ENCODE measurements at places on chromosomes 7 and 10. TPM values are rescaled to one million over a fixed set of nuclear protein-coding genes. Genes with fewer than 3 reads are reported as not detected.

The CPA1 gene
- not detected for total RNA-seq

The CHRM2 gene
- 1.1 TPM for total RNA-seq

The DPCD gene
- total RNA-seq = 2.2 TPM

The PALD1 gene
- 0.83 TPM for total RNA-seq

DNA sequence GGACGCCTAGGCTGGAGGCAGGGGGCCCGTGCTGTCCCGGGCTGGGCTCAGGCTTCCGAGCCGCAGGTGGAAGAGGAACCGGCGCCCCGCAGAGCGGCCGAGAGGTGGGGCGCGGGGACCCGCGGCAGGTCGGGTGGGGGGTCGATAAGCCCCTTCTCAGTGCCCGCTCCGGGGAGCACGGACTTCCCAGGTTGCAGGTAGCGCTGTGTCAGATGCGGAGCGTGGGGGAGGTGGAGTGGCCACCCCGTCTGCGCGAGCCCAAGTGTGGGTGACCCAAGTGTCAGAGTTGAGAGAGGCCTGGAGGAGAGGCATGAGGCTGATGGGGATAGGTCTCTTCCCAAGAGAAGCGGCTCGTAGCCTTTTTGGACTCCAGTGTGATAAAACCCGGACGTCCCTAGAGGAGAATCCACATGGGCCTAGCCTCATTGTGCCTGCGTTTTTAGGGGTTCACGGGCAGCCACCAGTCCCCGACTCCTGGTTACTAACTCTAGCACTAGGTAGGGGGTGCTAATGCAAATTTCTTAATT lies 580 bp downstream of the EEPD1 start:
- H3K4me1 ChIP-seq = peaks cover 47% of the 10 kb centered on the region
- peak overlapping the region; percentile 83 for H3K4me3 ChIP-seq
- peak overlapping the region; percentile 84 for H3K27ac ChIP-seq
- peak; percentile 69 for DNase-seq
- no peaks in the 10 kb centered on the region for H3K27me3 ChIP-seq

DNA sequence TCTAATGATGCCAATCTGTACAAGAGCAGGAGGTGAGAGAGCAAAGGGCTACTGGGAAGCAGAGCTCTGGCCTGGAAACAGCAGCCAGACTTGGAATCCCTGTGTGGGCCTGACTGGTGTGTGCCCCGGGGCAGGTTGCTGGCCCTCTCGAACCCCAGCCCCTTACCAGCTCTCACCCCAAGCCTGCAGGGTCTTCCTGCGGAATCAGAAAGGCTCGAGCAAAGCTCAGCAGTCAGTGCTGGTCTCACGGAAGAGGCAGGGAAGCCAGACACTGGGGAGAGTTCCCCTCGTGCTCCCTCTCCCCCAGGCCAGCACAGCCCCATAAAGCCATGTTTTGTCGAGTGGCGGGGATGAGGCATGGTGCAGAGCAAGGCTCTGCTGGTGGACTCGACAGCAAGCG lies 50.1 kb downstream of the POLR3A start:
- peaks cover 73% of the 10 kb centered on the region for H3K36me3 ChIP-seq
- no peaks in the 10 kb centered on the region for H3K27me3 ChIP-seq
- no peak for DNase-seq
- H3K4me1 ChIP-seq = no peaks in the 10 kb centered on the region
- H3K27ac ChIP-seq = no peak overlapping the region

- H3K27ac ChIP-seq = no peak overlapping the region
- H3K4me3 ChIP-seq = no peak overlapping the region
- no peak for DNase-seq
Observed at GRCh38 chr7:36441344-36442022, 51.8 kb downstream of the ANLN start.

GRCh38 chr7:16604054-16604453 lies 41.5 kb downstream of the ANKMY2 start:
- peaks cover 10% of the 10 kb centered on the region for H3K36me3 ChIP-seq
- H3K27me3 ChIP-seq = no peaks in the 10 kb centered on the region
- DNase-seq = no peak
- H3K27ac ChIP-seq = no peak overlapping the region

DNA sequence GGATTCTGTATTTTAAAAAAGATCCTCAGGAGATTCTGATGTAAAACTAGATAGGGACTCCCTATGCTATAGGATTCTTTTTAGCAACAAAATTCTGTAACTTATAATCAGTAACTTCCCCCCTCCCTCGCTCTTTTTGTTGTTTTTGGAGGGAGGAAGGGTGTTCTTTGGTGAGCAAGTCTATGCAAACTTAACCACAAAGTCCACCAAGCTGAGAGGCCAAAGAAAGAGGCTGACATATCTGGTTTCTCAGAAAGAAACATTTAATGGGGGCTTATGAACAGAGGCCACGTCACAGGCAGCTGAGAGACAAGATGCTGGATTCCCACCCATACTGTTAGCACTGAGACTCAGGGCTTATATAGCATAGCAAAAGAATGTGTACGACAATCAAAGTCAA lies 14.3 kb upstream of the ABCB5 start:
- H3K4me1 ChIP-seq = no peaks in the 10 kb centered on the region
- no peaks in the 10 kb centered on the region for H3K27me3 ChIP-seq
- H3K4me3 ChIP-seq = no peak overlapping the region
- no peak for DNase-seq
- no peaks in the 10 kb centered on the region for H3K36me3 ChIP-seq

DNA sequence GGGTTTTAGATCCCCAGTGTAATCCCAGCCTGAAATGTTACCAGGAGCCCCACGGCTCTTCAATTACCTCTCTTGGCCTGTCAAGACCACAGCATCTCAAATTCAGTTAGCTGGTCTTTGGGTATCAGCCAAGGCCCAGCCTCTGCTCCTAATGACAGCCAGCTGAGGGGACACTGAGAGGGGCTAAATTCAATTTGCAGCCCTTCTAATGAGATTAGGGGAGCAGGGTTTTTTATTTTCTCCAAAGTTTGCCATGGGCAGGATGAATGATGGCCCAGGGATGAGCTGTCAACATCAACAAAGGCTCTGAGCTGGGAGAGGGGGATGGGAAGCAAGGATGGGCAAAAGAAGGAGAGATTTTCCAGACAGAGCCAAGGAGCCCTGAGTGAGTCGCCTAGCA lies 116.8 kb upstream of the TBX20 start:
- no peak overlapping the region for H3K27ac ChIP-seq
- DNase-seq = no peak
- no peaks in the 10 kb centered on the region for H3K4me1 ChIP-seq
- H3K4me3 ChIP-seq = no peak overlapping the region
- H3K27me3 ChIP-seq = no peaks in the 10 kb centered on the region

DNA sequence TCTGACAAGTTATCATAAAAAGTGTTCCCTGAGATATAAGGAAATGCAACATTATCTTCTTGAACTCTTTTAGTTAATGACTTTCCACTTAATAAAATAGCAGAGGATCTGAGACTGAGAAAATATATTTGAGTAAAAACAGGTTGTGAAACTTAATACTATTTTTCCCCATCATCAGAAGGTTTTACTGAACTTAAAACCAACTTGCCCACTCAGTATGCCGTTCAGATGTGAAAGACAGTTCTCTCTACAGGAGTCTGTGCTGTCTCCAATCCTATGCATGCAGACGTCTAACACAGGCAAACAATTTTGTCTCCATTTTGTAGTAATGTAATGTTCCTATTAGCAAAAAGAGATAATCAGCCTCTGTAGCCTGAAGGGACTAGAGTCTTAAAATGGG lies 38.2 kb upstream of the CYP2C18 start:
- DNase-seq = no peak
- H3K4me3 ChIP-seq = no peak overlapping the region
- no peaks in the 10 kb centered on the region for H3K36me3 ChIP-seq
